ENCODE measurements at places on chromosomes 6 and 20. TPM values are rescaled to one million over a fixed set of nuclear protein-coding genes. Genes with fewer than 3 reads are reported as not detected.

CNKSR3 gene
- 4.2 TPM for total RNA-seq

LAMA2 gene
- total RNA-seq, result 262 TPM

VWA7 gene
- 0.28 TPM for total RNA-seq

RAET1L gene
- total RNA-seq, result not detected

BAK1 gene
- total RNA-seq, result 11.1 TPM
